WTC11 (cell line): ENCODE measurements at places on chromosomes 5 and 9.

DNA sequence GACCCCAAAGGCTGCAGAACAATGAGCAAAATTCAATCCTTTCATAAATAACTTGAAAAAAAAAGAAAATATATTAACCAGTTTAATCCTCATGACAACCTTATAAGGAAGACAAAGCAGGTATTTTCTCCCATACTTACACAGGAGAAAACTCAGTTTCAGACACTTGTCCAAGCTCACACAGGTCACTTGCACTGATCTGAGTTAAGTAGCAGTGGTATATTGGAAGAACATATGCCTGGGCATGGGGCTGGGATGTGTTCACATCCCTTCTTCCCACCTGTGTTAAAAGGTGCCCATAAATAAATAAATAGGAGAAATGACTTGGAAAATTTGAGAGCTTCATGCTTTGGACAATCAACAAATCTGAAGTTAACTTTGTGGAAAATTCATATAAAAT, 63.5 kb upstream of the SELENOP start:
- DNase-seq, result no peak

- no peak for DNase-seq
Measured at GRCh38 chr9:15069106-15069505, 158.9 kb upstream of the FREM1 start.

GRCh38 chr5:137937994-137938750, 48.9 kb downstream of the PKD2L2 start:
- no peak for DNase-seq

DNA sequence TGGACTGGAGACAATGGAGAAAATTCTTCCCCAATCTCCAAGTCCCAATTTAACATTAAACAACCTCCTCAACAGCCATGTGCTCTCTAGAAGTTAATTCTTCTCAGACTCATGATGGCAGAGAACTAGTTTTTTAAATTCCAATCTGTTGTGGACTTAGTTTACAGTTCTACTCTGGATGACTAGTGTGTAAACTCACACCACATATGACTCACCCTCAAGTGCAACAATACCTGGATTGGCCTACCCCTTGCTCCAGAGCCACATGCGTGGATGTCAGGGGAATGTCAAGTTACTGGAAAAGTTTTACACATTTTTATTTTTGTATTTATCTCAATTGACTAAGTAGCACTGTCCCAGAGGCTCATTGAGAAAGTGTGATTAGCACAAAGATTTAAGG, 136.0 kb upstream of the EFNA5 start:
- no peak for DNase-seq
